ENCODE measurements at places on chromosomes 4 and X.

GRCh38 chr4:113232194-113232593 lies 182.7 kb downstream of the ANK2 start:
- DNase-seq: no peak

- no peak for DNase-seq
Observed at GRCh38 chr4:147794787-147795413, 63.0 kb downstream of the ARHGAP10 start.

- DNase-seq: no peak
Observed at GRCh38 chr4:26613237-26613636, 29.4 kb downstream of the TBC1D19 start.

DNA sequence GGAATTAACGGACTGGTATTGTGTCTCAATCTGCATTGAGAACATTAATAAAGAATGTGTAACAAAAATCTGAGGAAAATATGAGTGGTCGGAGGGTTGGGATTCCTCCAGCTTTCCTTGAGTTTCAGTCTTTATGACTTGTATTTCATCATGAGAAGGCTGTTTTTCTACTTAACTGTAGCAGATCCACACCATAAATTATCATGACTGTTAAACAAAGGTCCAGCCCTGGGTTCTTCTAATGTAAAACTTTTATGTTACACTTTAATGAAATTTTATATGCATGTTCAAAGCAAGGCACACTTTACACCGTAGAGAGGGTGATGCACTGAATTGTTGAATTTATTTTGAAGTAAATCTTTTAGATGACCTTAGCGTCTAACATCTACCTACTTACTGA lies 7.0 kb downstream of the AFF2 start:
- DNase-seq: no peak

- no peak for DNase-seq
Observed at GRCh38 chr4:609400-610050, 15.8 kb upstream of the PDE6B start.

GRCh38 chrX:103233263-103233662 lies 18.4 kb downstream of the BEX4 start:
- DNase-seq: no peak

DNA sequence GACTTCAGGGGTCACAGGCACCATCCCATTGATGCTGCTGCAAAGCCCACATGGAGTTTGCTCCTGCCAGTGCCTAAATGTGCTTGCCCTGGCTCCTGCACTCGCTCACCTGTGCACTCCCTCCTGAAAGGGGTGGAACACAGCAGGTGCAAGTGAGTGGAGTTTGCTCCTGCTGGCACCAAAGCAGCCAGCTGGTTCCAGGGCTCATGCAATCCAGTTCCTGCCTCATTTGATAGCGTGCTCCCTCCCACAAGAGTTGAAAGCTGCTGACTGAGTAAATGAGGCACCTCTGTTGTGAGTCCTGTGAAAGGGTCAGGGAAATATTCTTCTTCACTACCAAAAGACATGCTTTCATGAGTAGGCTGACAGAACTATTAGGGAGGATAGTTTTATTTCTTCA lies 30.5 kb downstream of the CXCL8 start:
- DNase-seq: no peak

GRCh38 chr4:184824776-184825084 lies 1.0 kb downstream of the ACSL1 start:
- no peak for DNase-seq

DNA sequence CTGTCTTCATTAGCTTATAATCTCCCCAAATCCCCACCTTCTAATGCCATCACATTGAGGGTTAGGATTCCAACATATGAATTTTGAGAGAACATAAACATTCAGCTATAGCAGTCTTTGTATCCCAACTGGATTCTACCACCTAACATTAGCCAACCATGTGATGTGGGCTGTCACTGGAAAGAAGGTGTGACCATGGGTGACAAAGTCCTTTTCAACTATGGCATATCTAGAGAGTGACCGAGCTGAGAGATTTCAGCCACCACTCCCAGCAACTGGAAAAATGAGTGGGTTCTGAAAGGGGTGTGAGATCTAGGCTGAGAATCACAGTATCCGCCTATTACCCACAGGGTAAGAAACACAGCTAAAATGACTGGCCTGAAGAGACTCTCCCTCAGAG lies 22.1 kb downstream of the GABRB1 start:
- DNase-seq: no peak

DNA sequence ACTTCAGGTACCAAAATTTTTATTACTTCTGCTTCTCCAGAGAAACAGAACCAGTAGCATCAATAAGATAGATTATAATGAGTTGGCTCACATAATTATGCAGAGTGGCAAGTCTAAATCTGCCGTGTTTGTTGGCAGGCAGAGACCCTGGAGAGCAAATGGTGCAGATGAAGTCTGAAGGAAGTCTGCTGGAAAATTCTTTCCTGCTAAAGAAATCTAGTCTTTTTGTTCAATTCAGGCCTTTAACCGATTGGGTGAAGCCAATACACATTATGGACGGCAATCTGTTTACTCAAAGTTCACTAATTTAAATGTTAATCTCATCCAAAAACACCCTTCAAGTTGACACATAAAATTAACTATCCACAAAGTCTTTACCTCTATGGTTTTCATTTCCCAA lies 156.0 kb downstream of the TBX22 start:
- DNase-seq: no peak

- DNase-seq: peak; percentile 82
Observed at GRCh38 chr4:98566361-98567008, 91.9 kb downstream of the TSPAN5 start.

- no peak for DNase-seq
Observed at GRCh38 chr4:30945586-30945985, 225.4 kb downstream of the PCDH7 start.

GRCh38 chr4:184934961-184935360 lies 83.3 kb upstream of the HELT start:
- no peak for DNase-seq

- DNase-seq: no peak
Observed at GRCh38 chr4:119209077-119209476, 3.4 kb upstream of the USP53 start.

DNA sequence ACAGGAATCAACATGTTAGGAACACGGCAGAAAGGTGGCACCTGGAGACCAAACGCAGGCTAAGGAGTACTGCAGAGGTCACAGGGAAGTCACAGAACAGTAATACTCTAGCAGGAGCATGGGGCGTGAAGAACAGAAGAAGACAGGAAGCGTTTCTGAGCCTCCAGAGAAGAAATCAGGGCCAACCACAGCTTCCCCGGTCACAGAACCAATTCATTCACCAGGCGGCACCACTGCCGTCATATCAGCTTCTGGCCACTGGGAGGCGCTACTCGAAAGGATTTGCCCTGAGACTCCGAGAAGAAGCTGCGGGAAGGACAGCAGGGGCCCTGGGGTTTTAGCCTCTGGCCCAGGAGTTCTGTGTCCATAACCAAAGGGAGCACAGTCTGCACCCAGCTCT lies 78.0 kb upstream of the DRD5 start:
- peak; percentile 69 for DNase-seq

DNA sequence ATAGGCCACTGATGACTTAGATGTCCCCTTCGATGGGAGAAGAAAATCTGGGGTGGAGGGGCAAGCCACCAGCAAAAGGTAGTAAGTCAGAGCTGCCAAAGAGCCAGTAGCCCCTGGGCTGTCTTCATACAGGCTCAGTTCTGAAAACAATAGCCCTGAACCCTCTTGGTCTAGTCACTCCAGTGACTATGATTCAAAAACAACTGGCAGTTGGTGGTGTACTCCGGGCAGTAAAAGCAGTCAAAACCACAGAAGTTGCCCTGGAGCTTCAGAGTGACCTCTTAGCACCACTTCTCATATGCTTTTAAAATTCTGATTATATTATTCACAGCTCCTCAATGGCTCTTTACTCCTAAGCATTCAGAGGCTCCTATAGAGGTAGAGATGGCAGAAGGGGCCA lies 164.3 kb upstream of the MAMLD1 start:
- no peak for DNase-seq

GRCh38 chr4:8058031-8058479 lies 100.6 kb downstream of the ABLIM2 start:
- DNase-seq: no peak

GRCh38 chr4:175703956-175704600 lies 108.0 kb downstream of the GPM6A start:
- no peak for DNase-seq

- DNase-seq: no peak
Observed at GRCh38 chrX:148723551-148723950, 223.1 kb downstream of the AFF2 start.

DNA sequence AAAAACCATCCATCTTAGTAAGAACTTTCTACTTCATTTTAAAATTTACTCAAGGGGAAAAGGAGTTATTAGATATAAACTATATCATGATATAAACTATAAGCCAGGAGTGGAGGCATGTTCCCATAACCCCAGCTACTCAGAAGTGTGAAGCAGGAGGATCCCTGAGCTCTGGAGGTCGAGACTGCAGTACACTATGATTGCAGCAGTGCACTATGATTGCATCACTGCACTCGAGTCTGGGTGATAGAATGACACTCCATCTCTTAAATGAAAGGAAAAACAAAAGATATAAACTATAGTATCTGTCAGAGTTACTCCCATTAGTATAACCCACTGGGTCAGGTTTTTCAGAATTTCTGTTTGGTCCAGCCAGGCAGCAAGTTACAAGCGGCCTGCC lies 47.6 kb downstream of the RPS3A start:
- DNase-seq: no peak

DNA sequence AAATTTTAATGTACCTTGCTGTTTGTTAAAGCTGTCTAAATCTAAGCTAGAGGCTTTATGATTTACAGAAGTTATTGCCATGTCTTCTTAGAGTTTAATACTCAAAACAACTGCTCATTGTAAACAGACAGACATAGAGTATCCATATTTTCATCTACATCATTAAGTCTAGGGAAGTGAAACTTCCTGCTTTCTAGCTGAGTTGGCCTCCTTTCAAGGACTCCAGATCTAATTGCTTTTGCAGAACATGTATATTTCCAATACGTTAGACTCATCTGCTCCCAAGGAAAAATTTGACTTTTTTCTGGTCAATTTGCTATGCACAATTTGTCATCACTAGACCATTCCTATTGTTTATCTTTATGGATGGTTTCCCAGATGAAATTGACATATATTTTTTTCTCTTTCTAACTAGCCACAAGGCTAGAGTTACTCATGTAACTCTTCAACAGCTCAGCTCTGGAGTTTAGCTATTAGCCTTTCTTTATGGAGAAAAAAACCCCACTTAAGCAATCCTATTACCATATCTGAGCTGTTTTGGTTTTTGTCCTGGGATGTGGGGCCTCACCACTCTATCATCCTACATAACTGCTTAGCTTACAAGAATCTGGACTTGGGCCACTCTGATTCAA lies 122.9 kb downstream of the PPA2 start:
- DNase-seq: no peak

DNA sequence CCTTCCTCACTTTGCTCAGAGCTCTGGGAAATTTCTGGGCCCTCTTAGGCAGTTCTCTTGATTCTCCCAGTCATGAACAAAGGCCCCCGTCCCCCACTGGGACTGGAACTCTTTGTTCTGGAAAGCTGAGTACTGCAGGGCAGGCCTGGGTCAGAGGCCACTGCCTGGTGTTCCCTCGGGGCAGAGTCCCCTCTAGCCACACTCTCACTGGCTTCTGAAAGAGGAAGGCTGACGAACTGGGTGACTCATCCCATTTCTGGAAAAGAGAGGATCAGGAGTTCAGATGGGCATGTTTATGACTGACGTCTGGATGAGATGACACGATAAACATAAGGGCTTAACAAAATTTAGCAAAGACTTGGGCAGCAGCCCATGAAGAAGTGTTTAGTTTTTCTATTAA lies 47.7 kb downstream of the DDX3X start:
- DNase-seq: no peak

DNA sequence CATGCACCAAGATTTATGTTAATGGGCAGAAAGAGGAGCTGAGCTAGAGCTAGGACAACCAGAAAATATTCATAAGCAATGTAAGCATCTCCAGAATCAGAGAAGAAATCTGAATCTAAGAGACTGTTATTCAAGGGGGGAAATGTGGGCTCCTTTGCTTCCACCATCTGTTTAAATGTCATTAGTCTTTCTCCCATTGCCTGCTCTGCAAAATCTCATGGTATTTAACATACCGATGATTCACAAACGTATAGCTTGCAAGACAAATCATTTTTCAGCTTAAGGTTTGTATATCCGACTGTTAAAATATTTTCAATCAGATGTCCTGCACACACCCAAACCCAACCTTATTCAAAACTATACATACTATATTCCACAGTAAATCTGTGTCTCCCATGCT lies 133.4 kb upstream of the TACR3 start:
- no peak for DNase-seq

GRCh38 chrX:96715481-96715880 lies 30.8 kb downstream of the DIAPH2 start:
- DNase-seq: no peak

- DNase-seq: no peak
Observed at GRCh38 chrX:68919707-68920106, 90.9 kb downstream of the EFNB1 start.

GRCh38 chr4:139609647-139610046 lies 53.6 kb upstream of the SETD7 start:
- peak; percentile 67 for DNase-seq

GRCh38 chr4:38365261-38365660 lies 298.7 kb upstream of the KLF3 start:
- no peak for DNase-seq

- DNase-seq: peak; percentile 1
Observed at GRCh38 chr4:113837397-113837796, 75.9 kb upstream of the CAMK2D start.

GRCh38 chr4:128513664-128514484 lies 226.3 kb upstream of the PGRMC2 start:
- no peak for DNase-seq

DNA sequence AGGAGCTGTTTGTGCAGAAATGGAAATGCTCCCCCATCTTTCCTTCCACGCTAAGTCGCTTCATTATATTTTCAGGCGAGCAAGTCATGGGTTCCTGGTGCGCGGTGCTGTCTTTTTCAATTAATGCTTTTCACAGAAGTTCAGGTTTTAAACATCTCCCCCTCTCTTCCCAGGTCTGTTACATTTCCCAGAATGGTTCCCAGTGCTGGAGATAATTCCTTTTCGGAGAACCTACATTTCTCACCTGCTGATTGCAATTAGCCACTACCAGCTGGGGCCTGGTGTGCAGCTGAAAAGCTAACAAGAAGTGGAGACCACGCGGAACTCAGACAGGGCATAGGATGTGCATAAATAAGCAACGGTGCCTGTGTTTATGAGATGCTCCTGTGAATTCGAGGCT lies 217.8 kb downstream of the MID1IP1 start:
- DNase-seq: no peak

- no peak for DNase-seq
Observed at GRCh38 chr4:26076000-26076587, 162.1 kb downstream of the SMIM20 start.

DNA sequence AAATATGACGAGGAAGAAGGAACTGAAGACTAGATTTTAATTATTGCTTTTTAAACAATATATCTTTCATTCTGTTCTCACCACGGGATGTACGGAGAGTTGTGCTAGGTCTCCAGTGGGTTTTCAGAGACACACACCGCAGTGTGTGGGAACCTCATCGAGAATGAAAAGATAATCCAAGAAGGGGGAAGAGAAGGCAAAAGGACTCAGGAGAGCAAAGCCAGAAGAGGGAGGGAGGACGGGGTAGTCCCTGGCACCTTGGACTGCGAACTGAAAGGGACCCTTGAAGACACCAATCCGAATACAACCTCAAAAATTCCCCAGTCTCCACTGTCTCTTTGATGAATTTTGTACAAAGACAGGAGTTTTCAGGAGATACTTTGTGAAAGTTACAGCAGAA lies 932 bp upstream of the LEF1 start:
- DNase-seq: no peak

- no peak for DNase-seq
Observed at GRCh38 chr4:73281396-73281795, 22.8 kb upstream of the ANKRD17 start.

GRCh38 chrX:53642337-53642736 lies 44.2 kb downstream of the HUWE1 start:
- DNase-seq: no peak
